ENCODE measurements at places on chromosomes 16 and 17.

- DNase-seq, result no peak
Measured at GRCh38 chr16:20899071-20899470, 1.1 kb downstream of the DCUN1D3 start.

GRCh38 chr17:17035490-17035889 is 6.8 kb upstream of the MPRIP start:
- no peak for DNase-seq

GRCh38 chr16:89924925-89925307 is 1.8 kb downstream of the TUBB3 start:
- DNase-seq, result no peak

- DNase-seq, result peak; percentile 36
Measured at GRCh38 chr17:51461578-51462004, 201.2 kb downstream of the UTP18 start.

DNA sequence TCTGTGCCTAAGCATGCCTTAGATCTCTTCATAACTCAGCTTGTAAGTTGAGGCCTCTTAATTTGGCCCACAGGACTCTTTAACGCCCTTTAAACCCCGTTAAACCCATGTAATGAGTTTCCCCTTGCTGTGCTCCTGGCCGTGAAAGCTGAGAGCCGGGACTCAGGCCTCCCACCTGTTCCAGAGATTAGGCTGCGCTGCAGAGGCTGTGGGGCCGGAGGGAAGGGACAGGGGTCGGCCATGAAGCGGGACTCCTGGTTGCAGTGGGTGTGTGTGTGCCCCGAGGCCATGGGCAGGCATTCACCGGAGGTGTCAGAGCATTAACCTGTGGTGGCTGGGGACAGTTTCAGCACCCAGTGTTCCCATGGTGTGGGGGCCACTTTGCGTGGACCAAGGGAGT is 150.8 kb upstream of the IRX3 start:
- DNase-seq, result no peak

DNA sequence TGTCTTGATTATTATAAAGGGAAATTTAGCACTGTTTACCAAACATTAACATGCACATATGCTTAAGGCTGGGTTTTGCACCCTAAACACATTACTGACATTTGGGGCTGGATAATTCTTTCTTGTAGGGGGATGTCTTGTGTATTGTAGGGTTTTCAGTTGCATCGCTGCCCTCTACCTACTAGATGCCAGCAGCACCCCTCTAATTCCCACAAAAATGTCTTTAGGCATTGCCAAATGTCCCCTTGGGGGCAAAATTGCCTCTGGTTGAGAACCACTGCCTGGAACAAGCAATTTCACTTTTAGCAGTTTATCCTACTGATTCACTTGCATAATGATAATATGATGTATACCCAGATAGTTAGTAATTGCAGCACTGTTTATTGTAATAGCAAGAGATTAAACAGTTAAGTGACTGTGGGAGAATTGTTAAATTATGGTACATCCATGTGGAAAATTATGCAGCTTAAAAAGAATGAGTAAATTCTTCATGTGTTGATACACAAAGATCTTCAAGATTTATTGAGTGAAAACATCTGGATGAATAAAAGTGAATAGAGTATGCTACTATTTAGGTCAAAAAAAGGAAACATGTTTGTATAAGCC is 18.4 kb downstream of the PRSS54 start:
- no peak for DNase-seq

- DNase-seq, result no peak
Measured at GRCh38 chr17:36707904-36708303, 106.5 kb downstream of the MRM1 start.

DNA sequence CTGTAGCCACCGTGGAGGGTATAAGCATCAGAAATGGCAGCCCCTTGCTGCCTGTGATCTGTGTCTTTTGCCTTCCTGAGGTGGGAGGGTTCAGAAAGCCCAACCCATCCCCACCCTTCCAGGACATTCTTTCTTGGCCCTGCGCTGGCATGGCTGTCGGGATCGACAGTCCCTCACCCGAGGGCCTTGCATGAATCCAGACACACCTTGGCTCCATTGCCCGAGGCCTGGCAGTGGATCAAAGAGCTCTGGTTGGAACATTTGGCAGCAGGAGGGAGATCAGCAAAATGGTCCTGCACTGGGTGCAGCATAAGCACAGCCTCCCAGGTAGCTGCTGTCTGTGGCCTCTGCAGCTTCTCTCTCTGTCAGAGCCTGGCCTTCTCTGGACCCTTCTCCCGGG is 246.6 kb upstream of the MAF start:
- DNase-seq, result no peak

GRCh38 chr16:10485698-10486382 is 94.6 kb downstream of the EMP2 start:
- no peak for DNase-seq

- no peak for DNase-seq
Measured at GRCh38 chr17:69878661-69879060, 196.4 kb upstream of the KCNJ16 start.

DNA sequence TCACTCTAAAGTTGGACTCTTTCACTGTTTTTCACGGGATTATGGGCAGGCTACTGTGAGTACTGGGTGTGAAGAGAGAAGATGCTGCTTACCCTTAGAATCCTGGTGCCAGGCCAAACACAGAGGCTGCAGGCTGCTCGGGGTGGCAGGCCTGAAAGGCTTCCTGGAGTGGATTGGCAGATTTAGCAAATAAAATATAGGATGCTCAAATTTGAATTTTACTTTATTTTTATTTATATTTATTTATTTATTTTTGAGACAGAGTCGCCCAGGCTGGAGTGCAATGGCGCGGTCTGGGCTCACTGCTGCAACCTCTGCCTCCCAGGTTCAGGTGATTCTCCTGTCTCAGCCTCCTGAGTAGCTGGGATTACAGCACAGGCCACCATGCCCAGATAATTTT is 14.9 kb upstream of the STAC2 start:
- DNase-seq, result no peak

- DNase-seq, result no peak
Measured at GRCh38 chr16:57203451-57203850, 17.3 kb downstream of the RSPRY1 start.
